ENCODE measurements at places on chromosomes 1 and 21.

DNA sequence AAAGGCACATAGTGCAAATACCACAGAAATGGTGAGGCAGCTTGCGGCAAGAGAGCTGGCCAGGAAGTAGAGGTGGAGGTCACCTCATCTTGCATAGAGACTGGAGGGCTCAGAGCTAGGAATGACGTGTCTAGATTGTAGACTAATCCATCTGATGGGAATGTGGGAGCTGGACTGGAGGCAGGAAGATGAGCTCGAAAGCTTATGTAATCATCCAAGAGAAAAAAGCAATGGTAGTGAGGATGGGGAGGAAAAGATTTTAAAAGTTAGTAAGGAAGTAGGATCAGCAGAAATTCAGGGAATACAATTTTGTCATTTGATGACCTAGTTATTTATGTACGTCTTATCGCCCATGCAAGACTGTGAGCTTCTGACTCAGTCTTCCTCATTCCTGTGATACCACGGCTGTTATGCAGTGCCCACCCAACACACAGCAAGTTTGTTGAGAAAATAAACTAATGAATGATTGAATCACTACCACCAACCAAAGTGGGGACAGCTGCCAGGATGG is 123.9 kb downstream of the RRAGC start:
- DNase-seq: no peak

GRCh38 chr1:22327411-22327810 is 124.2 kb upstream of the ZBTB40 start:
- DNase-seq: no peak

DNA sequence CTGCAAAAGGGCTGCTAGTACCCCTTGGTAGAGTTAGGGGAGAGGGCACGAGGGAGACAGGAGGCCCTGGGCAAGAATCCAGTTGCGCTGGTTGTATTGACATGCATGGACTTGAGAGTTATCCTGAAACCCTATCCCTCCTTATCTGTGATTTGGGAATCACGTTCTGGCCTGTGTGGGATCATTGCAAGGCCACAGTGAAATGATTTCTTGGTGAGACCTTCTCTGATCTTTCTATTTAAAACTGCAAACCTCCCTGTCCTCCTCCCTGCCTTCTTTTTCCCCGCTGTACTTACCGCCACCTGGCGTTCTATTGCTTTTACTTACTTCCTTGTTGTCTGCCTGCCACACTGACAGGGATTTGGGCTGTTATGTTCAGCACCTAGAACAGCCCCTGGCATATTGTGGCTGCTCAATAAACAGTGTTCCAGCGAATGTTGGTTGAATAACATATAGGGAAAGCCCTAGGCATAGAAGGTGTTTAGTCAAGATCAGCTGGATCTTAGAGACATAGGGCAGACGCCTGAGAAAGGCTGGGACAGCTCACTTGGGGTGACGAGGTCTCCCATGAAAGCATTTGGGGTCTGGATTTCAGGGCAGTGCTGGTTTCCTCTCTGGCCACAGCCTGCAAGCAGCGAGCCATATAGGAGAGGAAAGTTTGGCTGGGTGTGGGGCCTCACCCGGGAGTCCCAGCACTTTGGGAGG is 25.6 kb downstream of the ALPL start:
- DNase-seq: peak; percentile 62

DNA sequence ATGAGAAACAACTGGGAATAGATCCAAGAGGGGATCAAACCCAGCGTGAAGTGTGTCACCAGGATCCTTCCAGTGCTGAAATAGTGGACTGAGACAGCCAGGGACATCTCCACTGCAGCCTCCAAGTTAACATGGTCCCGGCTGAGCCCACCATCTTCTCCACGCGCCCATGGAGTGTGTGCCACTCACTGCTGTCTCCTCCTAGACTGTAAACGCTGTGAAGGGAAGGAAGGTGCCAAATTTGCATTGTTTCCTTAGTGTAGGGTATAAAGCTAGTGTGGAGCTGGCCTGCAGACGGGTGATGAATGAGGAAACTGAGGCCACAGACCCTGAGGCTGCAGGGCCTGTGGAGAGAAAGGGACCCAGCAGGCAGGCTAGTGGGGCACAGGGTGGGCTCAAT is 183.6 kb downstream of the FOXD2 start:
- DNase-seq: no peak

- no peak for DNase-seq
Observed at GRCh38 chr1:20751462-20751990, 19.0 kb upstream of the SH2D5 start.

- DNase-seq: no peak
Observed at GRCh38 chr1:107590900-107591622, 373.9 kb downstream of the VAV3 start.

GRCh38 chr1:183251101-183251958 is 65.3 kb downstream of the LAMC2 start:
- no peak for DNase-seq

DNA sequence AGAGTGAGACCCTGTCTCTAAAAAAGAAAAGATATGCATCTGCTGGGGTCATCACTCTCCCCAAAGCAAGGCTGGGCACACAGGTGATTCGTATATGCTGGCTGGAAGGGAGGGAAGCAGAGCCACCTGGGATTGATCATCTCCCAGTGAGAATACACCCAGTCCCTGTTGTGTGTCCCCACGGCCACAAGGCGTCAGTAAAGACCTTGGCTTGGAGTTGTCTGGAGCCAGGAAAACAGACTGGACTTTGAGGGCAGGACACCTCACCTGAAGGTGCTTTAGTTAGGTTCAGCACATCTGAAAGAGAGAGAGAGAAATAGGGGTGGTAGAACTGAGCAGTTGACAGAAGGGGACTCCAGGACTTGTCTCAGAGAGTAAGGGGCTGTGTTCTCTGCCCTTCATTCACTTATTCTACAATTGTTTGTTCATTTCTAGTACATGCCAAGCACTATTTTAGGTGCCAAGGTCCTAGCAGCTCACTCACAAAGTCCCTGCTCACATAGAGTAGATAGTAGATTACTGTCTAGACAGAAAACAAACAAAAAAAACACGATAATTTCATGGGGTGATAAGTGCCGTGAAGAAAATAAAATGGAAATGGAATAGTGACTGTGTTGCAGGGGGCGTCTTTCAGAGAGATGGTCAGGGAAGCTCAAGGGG is 13.5 kb downstream of the CITED4 start:
- DNase-seq: no peak

DNA sequence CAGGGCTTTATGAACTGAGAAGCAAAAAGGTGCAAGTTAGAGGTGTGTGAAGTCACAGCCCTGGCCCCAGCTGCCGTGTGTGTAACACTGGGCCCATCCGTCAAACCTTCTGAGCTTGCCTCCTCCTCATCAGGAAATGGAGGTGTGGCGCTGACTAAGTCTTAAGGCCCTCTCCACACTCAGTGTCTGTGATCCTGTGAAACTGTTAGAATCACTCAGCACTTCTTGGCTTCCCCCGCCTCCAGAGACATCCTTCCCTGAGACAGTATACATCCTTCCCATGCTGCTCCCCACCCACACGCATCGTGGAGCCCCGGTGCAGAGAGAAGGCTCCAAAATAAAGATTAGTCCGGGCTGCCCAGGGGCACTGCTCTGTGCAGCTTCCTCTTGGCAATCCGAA is 33.3 kb downstream of the LRP8 start:
- no peak for DNase-seq

DNA sequence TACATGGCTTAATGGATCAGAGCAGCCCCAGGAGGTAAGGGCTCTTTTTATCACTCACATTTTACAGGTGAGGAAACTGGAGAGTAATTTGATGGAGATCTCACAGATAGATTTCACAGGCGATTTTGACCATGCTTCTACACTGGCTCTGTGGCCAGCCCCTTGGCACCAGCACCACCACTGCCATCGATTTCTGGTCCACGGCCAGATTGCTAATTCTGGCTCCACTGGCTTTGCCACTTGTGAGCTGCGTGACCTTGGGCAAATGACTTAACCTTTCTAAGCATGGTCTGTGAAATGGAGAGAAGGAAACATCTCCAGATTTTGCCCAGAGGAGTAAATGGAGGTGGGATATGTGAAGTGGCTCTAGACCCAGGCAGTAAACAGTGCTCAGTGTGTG is 32.6 kb downstream of the KCNC4 start:
- DNase-seq: no peak

DNA sequence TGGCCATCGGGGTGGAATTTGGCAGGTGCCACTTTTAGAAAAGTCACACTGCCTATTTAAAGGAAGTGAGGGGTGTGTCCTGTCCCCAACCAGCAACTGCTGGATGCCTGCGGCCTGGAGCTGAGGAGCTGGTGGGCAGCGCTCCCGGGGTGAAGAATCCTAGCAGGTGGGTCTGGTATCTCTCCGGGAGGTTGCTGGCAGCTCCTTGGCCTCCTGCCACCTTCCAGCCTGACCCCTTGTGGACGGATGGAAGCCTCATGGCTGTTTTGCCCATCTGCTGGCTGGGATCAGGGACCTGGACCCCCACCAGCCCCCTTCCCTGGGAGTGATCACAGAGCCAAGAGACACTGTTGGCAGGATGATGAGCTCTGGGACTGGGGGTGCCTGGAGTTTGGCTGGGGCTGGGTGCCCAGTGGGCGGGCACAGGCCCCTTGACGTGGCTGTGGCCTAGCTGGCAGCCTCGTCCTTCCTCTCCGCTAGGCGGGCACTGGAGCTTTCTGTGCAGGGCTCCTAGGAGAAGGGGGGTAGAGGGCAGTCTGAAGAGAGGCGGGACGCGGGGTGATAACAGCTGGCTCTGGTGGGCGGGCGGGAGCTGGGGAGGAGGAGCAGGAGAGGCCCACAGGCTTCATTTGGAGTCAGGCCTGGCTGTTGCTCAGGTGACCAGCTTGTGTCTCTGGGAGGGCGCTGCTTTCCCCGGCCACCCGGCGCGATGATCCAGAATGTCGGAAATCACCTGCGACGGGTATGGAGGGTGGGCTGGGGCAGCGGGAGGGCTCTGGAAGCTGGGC is at the start of gene ACOT11:
ACOT11 (plus strand) TSS at position 628 of the 788 bp plus-strand sequence; CDS start at position 710, 82 bp downstream.
- peak; percentile 95 for DNase-seq

DNA sequence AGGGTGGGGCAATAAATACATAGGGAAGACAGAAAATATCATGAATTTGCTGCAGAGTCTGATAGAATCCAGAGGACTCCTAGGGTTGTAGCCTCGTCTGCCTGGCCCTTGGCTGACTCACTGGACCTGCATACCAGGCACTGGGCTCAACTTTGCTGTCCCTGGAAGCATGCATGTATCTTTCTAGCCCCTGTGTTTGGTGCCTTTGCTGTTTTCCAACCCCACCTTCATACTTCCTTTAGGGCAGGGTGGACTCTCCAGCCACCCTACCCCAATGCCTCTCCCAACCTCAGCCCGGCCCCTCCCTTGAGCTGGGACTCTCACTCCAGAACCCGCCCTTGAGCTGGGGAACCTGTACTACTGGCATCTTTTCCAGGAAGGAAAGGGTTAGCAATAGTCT is 1.2 kb downstream of the RAB25 start:
- no peak for DNase-seq

- DNase-seq: no peak
Observed at GRCh38 chr1:42173961-42174735, 9.6 kb upstream of the GUCA2A start.

DNA sequence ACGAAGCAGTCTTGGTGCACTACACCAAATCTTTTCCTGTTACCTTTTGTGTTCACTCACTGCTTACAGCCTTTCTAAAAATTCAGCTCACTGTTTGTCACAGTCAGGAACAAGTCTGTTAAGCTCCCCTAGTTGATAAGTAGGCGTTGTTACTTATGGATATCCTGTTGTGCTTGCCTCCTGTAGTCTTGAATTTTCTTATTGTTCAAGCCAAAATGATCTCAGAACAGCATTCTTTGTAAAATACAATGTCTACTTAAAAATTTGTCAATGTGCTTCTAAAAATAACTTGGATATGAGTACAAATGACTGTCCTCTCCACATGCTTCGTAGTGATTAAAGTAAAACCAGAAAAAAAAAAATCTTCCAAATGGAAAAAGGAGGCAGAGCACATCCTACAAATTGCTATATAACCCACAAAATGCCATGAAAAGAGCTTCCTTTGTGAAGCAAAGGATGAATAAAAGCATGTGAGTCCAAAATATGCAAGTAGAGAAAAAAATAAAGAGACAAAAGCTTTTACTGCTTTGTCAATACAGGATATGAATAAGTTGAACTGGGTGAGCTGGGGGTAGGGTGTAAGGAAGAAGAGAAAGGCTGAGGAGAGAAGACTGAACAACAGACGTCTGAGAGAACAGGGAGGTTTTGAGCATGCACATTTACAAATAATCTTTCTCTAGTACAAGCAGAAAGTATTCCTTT is 228.9 kb upstream of the ADGRL4 start:
- DNase-seq: no peak

DNA sequence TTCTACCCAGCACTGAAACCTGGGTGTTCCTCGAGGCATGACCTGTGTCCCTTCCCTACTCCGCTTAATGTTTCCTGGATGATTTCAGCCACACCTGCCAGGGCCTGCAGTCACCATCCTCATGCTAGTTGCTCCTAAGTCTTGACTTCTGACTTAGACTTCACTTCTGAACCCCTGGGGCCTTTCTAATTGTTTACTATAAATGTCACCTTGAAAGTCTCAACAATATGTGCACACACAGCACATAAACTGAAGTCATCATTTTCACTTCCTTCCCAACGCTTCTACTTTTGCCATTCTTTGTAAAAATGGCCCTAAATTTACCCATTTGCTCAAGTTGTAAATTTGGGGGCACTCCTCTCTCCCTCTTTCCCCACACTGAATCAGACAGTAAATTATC is 141.1 kb downstream of the DYRK1A start:
- DNase-seq: no peak

DNA sequence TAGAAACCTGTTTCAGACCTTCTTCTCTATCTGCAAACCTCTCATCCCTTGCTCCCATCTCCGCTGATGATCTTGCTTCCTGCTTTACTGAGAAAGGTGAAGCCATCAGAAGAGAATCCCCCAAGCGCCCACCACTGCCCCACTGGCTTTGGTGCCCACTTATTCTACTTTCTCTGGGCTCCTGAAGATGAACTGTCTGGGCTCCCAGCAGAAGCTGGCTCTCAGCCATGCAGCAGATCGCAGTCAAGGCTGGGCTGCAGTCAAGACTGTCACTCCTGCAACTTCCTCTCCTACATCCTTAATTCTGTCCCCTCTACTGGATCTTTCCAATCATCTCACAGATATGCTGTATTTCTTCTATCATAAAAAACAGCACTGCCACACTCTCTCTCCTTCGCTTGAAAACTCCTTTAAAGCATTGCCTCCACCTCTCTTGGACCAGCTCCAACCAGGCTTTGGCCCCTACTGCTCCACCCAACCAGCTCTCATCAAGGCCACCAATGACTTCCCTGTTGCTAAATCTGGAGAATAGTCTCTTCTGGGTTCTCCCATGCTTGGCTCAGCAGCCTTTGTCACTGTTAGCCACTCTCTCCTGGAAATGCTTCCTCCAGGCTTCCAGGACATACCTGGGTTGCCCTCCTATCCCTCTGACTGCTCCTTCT is 25.8 kb downstream of the TRIM62 start:
- no peak for DNase-seq

GRCh38 chr1:154352581-154353459 is 27.5 kb downstream of the ATP8B2 start:
- peak; percentile 88 for DNase-seq

DNA sequence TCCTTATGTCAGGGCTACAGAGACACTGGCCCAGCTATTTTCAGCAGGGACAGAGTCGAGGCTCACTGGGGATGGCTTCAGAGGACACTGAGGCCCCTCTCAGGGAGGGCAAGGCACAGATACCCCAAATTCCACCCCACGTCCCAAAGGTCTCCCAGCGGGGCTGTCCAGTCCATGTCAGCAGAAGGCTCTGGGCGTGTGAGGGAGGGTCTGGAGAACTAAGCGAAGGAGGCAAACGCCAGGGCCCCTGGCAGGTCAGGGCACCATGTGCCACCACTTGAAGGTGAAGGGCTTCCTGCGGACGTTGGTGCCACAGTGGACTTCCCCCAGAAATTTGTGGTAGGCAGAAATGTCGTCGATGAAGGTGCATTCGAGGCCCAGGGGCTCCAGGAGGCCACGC is 15.0 kb upstream of the SDHB start:
- no peak for DNase-seq

All from NCI-H1694 treated with DMSO at 0.1 percent for 48 hours (cell line).